ENCODE measurements at places on chromosomes 1 and 21. TPM values are rescaled to one million over a fixed set of nuclear protein-coding genes. Genes with fewer than 3 reads are reported as not detected.

The DCST1 gene
- 0.19 TPM for total RNA-seq

The FALEC gene
- total RNA-seq = 0.44 TPM

- no peak for DNase-seq
These were observed 16.6 kb upstream of the S1PR1 start for GRCh38 chr1:101219924-101220870.

DNA sequence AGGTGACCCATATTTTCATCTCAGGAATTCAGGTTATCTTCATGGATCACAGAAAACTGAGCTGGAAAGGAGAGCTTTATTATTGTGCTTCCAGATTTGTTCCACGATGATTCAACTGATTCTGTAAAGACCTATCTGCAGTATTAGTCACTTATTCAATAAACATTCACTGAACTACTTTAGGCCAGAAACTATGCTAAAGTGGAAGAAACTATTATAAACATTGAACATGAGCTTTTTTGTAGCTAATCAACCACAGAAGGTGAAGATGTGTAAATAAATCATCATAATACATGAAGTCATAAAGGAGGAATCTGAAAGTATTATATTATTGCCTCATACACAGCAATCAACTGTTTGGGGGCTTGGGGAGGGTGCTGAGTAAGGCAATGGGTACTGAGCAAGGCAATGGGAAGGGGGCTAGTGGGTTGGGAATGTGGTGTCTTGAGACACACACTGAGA lies 30.6 kb upstream of the EXO1 start:
- no peak for DNase-seq

GRCh38 chr1:1134300-1134970 lies 18.5 kb upstream of the C1orf159 start:
- DNase-seq = no peak

The MYBPH gene
- not detected for total RNA-seq

The SEC16B gene
- 0.27 TPM for total RNA-seq

DNA sequence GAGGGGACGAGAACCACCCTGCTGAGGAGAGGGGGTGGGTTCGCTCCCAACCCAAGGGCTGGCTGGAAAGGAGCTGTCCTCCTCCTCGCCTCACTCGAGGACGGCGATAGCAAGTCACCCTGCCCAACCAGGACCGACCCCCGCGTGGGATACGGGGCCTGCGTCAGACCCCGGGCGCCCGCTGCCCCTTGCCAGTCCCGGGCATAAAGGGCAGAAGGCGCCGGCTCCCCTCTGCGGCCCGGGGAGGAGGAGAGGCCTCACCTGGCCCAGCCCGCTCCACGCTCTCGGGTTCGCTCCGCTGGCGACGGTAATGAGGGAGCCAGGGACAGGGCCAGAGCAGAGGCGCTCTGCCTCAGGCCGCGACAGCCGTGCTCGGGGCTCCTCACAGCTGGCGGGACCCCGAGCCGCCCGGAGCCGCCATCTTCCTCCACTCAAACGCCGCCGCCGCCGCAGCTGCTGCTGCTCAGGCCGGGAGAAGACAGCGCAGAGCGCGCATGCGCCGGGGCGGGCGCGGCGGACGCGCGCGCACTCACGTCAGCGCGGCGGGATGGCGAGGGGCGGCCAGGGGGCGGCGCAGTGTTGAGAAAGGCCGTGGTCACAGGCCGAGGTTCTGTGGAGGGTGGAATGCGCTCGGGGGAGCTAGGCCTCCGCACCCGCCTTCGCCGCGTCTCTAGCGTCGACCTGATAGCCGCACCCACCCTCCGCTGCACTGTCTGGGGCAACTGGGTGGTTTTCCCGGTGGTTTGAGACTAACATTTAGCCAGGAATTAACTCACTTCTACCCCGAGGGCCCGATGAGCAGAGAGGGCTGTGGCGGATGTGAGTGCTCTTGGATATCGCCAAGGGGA lies at the start of gene FBXO42:
Gene FBXO42, minus strand, starts transcription at position 487 of the 848 bp plus-strand sequence. CDS start 37,062 bp downstream, outside the sequence.
- DNase-seq = peak; percentile 95

- DNase-seq = no peak
These were observed 22.4 kb downstream of the PTAFR start for GRCh38 chr1:28154078-28154594.

The DHRS3 gene
- total RNA-seq = 68.9 TPM

DNA sequence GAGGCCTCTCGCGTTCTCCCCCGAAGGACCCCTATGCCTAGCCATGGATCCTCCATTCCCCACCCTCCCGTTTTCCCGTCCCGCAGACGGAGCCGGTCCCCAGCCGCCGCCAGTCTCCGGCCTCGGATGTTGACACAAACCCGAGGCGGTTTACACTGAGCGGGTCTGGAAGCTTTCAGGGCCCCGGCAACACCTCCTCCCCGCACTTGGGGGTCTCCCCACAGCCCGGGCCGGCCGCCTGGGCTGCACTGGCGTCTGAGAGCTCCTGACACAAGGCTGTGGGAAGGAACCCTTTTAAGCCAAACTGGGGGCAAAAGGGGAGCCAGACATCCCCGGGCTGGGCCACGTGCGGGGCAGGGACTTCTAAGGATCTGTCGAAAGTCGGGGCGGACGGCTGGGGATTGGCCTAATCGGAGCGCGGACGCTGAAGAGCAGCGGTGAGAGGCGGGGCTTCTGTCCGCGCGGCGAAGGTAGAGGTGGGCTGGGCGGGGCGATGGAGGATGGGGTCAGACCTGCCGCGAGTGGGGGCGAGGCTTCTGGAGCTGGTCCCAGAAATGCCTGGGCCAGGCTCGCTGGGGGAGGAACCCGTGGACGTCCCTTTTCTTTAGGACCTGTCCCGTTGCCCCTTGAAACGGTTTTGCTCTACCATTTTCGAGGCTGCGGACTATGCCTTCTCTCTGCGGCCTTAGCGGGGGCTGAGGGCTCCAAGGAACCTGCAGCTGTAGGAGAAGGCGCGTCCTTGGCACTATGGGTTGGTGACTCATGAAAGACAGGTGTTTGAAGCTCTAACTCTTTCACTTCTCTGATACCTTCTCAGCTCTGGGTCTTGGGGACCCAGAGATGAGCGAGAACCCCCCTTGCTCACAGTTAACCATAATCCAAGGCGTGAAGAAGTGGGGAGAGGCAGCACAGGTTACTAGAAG lies 1.2 kb upstream of the HPCAL4 start:
- peak; percentile 18 for DNase-seq

GRCh38 chr1:176515310-176515709 lies 52.3 kb downstream of the PAPPA2 start:
- DNase-seq = no peak

GRCh38 chr1:243526180-243526579 lies 270.3 kb downstream of the SDCCAG8 start:
- no peak for DNase-seq

GRCh38 chr1:64956733-64957441 lies 9.5 kb downstream of the JAK1 start:
- DNase-seq = no peak

The OR2L13 gene
- total RNA-seq = 0.21 TPM

GRCh38 chr1:226639631-226640061 lies 91.1 kb downstream of the STUM start:
- no peak for DNase-seq

GRCh38 chr1:15963968-15964648 lies 11.8 kb downstream of the ZBTB17 start:
- no peak for DNase-seq

GRCh38 chr1:48069662-48070395 lies 72.6 kb upstream of the TRABD2B start:
- DNase-seq = no peak

DNA sequence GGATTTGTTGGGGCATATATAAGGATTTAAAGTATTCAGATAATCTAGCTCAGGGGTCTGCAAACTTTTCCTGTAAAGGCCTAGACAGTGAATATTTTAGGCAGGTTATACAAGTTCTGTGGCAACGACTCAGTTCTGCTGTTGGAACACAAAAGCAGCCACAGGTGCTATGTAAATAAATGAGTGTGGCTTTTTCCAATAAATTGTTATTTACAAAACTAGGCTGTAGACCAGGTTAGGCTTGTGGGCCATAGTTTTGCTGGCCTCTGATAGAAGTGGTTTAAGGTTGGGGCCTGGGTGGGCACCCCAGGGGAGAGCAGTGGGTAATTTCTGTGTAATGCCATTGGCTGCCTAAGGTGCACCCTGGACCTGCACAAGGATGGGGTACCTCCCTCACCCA lies 16.9 kb upstream of the IGFN1 start:
- no peak for DNase-seq

DNA sequence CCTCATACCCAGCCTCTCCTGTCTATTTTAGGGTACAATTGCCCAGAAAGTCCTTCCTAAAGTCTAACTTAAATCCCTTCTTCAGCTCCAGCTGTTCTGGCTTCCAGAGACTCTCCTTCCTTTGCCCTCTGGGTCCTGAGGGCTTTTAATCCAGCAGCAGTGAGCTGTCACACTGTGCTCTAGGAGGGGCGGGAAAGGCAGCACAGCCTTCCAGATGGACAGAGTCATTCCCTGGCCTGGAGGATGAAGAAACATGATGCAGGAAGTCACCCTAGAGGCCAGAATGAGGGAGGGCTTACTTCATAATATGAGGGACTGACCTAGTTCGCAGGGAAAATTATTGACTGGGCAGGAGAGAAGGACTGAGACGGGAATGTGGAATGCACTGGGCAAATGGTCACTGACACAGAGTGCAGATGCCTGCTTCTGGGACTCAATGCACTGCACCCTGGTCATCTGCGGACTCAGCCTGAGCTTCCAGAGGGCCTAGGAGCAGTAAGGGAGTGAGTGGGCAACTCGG lies 1.3 kb downstream of the SH2D2A start:
- no peak for DNase-seq

GRCh38 chr1:30748098-30748698 lies 9.4 kb downstream of the LAPTM5 start:
- DNase-seq = no peak

The LCE2A gene
- not detected for total RNA-seq

The TMEM81 gene
- total RNA-seq = 2.3 TPM

The SLC1A7 gene
- total RNA-seq = not detected

DNA sequence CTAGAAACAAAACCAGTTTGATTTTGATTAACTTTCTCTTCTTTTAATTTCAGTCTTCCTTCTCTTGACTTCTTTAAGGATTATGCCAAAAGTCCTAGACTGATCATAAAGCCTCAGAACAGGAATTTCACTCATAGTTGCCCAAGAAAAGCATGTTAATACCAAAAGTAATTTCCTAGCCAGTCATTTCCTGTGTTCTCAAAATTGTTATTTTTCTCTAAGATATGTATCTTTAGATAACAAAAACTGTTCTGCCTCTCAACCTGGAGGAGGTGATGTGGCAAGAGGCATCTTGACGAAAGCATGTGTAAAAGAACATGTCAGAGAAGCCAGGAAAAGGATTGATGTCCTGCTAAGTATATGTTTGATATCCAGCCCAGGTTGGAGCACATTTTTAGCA lies 78.0 kb upstream of the IPO9 start:
- no peak for DNase-seq

The DYNLT5 gene
- total RNA-seq = not detected

GRCh38 chr1:192808163-192808517 lies 699 bp upstream of the RGS2 start:
- no peak for DNase-seq

The LCE1A gene
- total RNA-seq = not detected

The SMCP gene
- total RNA-seq = not detected

DNA sequence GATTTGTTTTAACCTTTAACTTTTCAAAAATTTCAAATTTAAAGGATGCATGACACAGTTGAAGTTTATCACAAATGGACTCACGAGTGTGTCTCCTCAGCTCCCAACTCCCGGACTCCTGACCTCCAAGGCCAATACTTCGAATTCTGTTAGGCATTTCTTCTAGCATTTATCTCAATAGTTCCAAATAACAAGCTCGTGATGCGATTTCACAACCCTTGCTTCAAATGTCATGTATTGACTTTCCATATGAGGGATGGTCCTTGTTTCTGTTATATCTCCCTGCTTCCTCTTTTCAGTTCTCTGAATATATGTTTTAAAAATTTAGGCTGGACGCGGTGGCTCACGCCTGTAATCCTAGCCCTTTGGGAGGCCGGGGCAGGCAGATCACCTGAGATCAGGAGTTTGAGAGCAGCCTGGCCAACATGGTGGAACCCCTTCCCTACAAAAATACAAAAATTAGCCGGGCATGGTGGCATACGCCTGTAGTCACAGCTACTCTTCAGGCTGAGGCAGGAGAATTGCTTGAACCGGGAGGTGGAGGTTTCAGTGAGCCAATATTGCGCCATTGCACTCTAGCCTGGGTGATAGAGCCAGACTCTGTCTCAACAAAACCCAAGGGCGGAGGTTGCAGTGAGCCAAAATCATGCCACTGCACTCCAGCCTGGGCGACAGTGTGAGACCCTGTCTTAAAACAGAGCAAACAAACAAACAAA lies 52.0 kb upstream of the TINAGL1 start:
- DNase-seq = no peak

The CFAP141 gene
- not detected for total RNA-seq

Measured in naive thymus-derived CD4-positive, alpha-beta T cell (primary cell).